Activated CD4-positive, alpha-beta T cell treated with anti-CD3 and anti-CD28 coated beads, Interleukin-2, amount 50 U/mL, for 4 hours (primary cell): ENCODE measurements at places on chromosomes 1 and 21.
A peak's percentile ranks its signal among the peaks of the same experiment; 100 is the strongest.

- no peak for DNase-seq
These were observed 25.7 kb downstream of the RASAL2 start for GRCh38 chr1:178119628-178120027.

DNA sequence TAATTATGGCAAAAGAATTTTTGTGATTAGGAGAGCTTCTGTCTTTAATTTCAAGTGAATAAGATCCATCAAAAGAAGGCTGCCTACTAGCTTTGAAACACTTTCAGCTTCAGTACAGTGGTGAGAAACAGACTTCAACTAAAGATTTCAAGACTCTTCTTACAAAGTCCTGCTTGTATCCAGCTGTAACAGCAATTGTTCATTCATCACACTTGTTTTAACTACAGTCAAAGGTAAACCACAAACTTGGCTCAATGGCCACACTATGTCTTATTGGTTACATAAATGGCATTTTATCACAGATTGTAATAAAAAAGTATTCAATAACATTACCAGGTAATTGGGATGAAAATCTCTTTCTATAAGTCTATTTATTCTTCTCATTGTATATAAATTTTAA is 59.2 kb downstream of the WARS2 start:
- no peak for DNase-seq

DNA sequence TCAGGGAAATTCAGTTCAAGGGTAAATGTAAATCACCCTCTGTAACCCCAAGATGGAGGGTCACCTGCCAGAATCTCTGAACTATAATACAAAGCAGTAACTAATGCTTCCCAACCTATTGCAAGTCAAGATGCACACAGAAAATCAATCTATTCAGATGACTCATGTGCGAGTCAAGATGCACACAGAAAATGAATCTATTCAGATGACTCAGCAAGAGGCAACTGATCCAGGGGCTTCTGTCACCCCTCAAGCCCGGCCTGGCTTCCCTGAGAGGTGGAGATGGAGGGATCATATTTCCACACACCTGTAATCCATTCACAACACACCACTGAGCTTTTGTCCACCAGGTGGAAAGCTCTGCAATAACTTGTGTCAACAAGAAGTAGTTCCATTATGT is 17.4 kb upstream of the HIVEP3 start:
- DNase-seq = no peak

- DNase-seq = no peak
These were observed 5.5 kb downstream of the RAB29 start for GRCh38 chr1:205769641-205770365.

GRCh38 chr1:186078245-186078644 is 296.8 kb downstream of the TPR start:
- no peak for DNase-seq

DNA sequence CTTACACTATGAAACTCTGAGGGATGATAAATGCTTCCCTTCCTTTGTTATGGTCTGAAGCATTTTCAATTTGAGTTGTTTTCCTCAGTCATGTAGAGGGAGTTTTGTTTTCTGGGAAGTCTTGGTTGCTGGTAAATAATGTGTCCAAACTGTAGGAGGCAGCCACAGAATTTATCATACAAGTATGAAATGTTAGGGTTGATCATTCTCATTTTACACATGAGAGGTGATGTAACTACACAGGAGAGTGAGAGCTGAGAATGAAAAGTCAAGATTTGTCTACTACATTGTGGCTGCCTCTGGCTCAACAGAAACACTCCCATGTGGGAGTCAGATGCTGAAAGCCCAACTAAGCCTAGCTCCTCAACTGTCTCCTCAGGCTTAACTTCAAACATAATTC is 182.5 kb upstream of the SGIP1 start:
- no peak for DNase-seq

DNA sequence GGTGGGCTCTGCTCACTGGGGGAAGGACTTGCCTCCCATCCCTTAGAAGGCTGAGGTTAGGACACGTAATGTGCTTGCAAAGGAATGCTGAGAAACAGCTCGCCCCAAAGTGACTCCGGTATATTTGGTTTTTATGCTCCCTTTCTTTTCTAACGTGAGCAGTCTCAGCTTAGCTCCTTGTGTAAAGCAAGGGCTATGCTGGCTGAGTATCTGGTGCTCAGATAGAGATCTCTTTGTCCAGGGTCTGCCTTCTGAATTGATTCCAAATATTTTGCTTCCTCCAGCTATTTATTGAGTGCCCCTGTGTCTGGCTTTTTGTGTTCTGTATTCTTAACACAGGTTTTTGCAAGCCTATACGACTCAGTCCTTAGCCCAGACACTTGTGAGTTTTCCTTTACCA is 94.5 kb upstream of the ARTN start:
- DNase-seq = no peak

GRCh38 chr1:30818568-30819243 is 61.1 kb upstream of the LAPTM5 start:
- DNase-seq = no peak

GRCh38 chr1:38375035-38375434 is 328.4 kb upstream of the POU3F1 start:
- DNase-seq = no peak

GRCh38 chr1:209265301-209265700 is 318.2 kb upstream of the CAMK1G start:
- no peak for DNase-seq

DNA sequence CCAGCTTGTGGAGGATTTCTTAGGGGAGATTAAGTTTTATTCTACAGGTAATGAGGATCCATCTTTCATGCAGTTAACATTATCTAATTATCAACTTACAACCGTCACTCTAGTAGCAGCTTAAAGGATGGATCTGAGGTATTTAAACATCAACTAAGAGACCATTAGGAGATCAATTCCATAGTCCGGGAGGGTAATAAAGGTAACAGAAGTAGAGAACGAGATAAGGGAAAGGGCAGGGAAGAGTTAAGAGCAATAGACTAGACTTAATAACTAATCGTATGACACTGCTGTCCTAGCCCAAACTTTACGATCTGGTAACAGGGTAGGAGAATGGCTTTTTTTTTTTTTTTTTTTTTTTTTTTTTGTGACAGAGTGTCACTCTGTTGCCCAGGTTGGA is 19.5 kb upstream of the CCDC17 start:
- no peak for DNase-seq

DNA sequence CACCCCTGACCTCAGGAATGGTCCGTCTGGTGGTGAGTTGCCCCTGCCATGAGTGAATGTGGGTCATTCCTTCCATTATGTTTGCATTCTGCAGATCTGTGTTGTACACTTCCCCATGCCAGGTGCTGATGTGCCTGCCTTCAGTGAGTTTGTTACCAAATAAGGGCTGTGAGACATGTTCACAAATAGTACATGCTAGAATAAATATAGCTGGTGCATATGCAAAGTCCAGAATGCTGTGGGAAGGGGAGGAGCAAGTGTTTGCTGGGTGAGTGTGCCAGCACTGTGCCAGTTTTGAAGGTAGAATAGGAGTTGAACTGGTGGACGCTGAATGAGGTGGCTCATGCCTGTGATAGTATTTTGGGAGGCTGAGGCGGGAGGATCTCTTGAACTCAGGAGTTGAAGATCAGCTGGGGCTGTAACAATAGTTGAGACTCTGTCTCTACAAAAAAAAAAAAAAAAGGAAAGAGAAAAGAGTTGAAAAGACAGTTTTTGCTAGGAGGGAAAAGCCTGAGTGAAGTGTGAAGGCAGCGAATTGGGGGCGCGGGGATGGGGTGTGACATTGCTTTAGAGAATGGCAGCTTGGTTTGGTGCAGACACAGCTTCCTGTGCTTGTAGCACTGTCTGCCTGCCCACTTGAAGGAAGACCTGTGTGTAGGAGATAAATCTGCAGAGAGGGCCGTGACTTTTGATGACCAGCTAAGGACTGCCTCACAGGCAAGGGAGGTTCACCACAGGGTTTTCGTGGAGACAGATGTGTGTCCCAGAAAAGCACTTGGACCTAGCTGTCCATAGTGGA is 61.1 kb downstream of the LGR6 start:
- DNase-seq = no peak

DNA sequence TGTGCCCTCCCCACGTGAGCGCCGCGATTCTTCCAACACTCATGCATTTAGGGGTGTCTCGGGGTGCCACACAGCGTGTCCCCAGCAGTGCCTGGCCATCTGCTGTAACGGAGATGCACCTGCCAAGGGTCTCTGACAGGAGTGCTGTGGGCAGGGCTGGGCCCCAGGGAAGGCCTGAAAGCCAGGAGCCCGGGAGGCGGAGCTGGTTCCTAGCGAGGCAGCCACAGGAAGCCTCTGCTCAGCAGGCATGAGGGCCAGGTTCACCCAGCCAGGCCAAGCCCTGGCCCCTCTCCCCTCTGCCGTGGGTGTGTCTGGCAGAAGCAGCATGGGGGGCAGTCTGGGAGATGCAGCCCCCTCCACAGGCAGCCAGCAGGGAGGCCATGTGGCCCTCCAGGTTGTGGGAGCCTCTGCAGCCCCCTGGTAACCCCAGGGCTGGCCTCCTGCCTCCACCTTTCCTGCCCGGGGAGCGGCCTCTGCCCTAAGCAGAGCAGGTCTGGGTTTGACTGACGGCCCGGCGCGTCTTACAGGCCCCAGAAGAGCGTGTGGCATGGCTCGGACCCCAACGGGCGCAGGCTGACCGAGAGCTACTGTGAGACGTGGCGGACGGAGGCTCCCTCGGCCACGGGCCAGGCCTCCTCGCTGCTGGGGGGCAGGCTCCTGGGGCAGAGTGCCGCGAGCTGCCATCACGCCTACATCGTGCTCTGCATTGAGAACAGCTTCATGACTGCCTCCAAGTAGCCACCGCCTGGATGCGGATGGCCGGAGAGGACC is 30.4 kb downstream of the SLC19A1 start:
- no peak for DNase-seq

- DNase-seq = no peak
These were observed 233.1 kb downstream of the PAPPA2 start for GRCh38 chr1:176696109-176696508.

- DNase-seq = no peak
These were observed 282.4 kb upstream of the SGIP1 start for GRCh38 chr1:66251546-66251945.

DNA sequence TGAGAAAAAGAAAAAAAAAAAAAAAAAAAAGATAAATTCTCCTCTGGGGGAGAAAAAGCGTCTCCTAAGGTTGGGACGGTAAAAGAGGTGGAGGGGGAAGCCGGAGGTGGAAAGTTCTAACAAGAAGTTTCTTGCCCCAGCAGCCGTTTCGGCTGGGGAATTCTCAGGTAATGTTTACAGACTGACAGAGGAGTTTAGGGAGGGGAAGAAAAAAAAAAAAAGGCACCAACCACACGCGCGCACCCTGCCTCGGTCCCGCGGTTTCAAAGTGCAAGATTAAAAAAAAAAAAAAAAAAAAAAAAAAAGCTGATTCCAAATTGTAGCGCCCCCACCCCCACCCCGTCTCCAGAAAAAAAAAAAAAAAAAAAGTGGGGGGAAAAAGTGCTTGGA is 504 bp downstream of the DHRS3 start:
- peak; percentile 34 for DNase-seq

DNA sequence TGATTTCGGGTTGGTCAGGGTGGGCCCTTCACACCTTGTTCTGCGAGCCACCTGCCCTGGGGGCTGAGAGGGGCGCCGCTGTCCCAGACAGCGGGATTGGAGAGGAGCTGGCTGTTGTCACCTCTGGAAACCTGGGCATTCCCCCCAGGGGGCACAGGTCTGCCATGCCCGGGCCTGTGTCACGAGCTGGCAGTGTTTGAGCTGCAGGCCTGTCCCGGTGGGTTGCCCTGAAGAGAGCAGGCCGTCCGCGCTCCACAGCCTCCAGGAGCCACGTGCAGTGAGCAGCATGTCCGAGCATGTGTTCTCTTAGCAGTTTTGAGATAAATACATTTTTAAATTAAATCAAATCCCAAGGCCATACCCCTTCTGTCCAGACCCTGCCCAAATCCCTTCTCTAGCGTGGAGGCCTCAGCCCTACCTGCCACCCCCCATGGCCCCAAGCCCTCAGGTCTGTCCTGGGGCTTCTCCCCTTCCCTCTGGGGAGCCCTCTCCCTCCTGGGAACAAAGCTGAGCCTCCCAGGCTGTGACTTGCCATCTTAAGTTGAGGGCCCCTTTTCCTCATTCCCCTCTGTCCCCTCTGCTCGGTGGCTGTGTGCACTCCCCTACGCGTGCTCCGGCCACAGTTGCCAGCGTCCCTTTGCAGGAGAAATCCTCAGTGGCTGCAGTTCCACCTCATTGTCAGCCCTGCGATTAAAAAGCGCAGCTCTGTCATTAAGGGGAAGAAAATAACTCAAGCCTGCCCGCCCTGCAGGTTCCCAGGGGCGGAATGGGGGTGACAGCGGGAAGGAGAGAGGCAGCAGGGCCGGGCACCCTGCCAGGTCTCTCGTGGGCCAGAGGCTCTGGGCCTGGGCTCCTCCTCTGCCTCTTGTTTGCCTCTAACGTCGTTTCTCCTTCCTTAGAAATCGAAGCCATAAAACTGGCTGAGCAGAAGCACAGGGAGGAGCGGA is 26.6 kb downstream of the SLX9 start:
- no peak for DNase-seq

DNA sequence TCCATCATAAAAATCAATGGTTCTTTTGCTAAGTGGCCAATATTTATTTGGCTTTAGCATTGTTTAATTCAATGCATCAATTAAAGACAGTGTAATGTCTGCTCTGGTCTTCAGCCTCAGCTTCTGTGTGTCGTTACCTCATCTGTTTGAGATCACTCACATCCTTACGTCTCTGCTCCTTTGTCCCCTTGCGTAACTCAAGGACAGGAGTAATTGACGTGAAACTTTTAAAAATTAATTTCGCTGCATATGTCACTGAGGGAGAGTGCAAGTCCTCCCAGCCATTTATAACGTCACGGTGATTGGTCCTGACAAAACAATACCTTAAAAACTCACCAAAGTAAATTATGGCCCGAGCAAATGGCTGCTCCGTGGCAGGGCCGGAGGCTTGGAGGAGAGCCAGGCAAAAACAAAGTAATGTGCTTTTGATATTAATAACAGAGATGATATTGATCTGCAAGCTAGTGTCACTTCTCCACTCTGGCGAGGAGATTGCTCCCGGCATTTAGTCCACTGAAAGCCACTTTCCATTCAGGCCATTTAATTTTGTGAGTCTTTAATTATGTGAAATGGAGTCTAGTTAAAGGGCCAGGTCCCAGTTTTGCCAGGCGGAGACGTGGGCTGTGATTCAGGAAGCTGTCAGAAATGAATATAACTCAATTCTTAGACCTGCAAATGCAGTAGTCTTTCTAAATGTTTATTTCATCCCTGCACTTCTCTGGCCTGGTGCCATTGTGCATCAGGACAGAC is 150.9 kb upstream of the POU3F1 start:
- DNase-seq = no peak

DNA sequence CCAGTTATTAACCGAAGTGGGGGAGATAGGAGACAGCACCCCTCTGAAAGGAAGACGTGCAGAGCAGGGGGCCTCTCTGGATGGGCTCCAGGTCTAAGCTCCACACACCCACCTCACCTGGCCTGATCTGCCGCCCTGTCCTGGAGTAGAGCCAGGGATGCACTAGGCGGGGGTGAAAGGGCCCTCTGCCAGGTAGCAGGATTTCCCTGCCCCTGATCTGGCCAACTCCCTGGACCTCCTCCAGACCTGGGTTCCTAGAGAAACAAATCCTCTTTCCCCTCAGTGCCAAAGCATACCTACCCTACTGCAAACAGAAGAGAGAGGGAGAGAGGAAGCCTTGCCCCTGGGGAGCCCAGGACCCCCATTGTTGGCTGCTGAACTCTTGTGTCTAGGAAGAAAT is 2.0 kb downstream of the CRABP2 start:
- DNase-seq = no peak

- no peak for DNase-seq
These were observed 39.7 kb upstream of the LYST start for GRCh38 chr1:235906436-235906835.
